HL-60 (cell line): ENCODE measurements at places on chromosomes 11 and 22.

- peak; percentile 0 for DNase-seq
Measured at GRCh38 chr22:20315337-20316216, 4.3 kb downstream of the DGCR6L start.

DNA sequence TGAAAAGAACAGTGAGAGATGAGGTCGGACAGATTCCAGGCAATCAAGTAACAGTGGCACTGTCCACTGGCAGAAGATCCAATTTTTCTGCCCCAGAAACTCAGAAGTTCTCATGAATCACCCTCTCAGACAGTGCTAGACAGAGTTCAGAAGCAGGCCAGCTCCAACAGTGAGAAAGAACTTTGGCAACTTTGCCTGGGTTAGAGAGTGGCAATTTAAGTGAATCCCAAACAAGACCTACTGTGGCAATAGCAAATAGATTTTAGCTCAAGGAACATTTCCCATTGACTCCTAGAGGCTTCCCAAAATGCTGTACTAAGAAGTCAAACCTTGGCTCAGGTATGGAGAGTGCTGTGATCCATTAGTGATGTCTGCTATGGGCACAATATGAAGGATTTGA lies 12.3 kb downstream of the CD44 start:
- no peak for DNase-seq

- no peak for DNase-seq
Measured at GRCh38 chr22:46063846-46064227, 86.5 kb upstream of the PPARA start.

DNA sequence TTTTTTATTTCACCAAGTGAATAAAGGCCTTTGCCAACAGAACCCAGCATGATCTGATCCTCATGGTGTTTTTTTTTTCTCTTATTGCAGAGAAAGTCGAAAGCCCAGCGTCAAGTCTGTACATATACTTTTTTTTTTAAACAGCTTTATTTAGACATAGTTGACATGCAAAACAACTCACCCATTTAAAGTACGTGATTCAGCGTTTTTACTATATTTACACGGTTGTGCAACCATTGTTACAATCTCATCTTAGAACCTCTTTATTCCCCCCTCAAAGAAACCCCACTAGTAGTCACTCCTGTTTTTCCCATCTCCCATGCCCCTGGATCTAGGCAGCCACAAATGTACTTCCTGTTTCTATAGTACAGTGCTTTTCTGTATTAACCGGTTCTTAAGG lies 20.6 kb upstream of the AP1B1 start:
- no peak for DNase-seq

GRCh38 chr11:122727101-122727929 lies 71.8 kb downstream of the UBASH3B start:
- no peak for DNase-seq

- no peak for DNase-seq
Measured at GRCh38 chr11:65412271-65413076, 10.1 kb upstream of the NEAT1 start.

GRCh38 chr22:49488943-49489342 lies 338.7 kb downstream of the BRD1 start:
- DNase-seq: no peak

GRCh38 chr11:44950031-44950624 lies 555 bp downstream of the TP53I11 start:
- no peak for DNase-seq
